Stimulated activated effector memory CD8-positive, alpha-beta T cell treated with anti-CD3 and anti-CD28 coated beads, Interleukin-12 subunit alpha, Interleukin-12 subunit beta, amount 100 ng/mL, for 72 hours (primary cell): ENCODE measurements at places on chromosomes 13 and 19.

DNA sequence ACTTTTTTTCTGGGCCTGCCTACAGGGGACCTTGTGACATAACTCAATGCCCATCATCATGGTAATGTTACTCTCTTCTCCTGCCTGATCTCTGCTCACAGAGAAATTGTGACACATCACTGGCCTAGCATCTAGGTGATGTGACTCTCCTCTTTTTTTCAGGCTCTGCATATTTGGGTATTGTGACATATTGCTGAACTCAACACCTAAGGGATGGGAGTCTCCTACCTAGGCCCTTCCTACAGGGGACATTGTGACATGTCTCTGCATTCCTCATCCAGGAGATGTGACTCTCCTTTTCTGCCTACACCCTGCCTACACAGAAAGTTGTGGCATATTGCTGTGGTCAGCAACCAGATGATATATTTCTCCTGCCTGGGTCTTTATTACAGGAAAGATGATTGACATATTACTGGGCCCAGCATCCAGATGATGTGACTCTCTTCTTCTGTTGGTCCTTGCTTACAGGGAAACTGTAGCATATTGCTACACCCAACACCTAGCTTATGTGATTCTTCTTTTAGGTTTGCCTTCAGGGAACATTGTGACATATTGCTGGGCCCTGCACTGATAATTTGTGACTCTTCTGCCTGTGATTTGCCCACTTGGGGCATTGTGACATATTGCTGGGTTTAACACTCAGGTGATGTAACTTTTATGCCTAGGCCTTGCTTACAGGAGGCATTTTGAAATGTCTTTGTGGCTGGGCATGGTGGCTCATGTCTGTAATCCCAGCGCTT lies 21.0 kb upstream of the ZNF254 start:
- no peak for DNase-seq

DNA sequence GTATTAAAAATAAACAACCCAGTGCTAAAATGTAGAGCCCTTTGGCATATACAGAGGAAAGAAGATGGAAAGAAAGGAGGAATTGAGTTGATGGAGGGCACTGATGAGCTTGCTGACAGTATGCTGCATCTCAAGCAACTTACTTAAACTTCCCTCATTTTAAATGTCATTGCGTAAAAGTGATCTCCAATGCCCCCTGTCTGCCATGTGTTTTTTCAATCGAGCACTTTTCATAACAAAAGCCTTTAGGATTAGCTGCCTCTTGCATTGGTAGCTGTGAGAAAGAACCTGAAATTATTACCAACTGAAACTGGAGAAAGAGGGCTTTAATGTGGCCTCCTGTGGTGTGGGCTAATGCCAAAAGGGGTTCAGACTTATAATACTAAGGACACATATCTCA lies 541.6 kb downstream of the SUCLA2 start:
- no peak for DNase-seq

GRCh38 chr19:40365613-40366401 lies 17.3 kb downstream of the PLD3 start:
- peak; percentile 66 for DNase-seq

DNA sequence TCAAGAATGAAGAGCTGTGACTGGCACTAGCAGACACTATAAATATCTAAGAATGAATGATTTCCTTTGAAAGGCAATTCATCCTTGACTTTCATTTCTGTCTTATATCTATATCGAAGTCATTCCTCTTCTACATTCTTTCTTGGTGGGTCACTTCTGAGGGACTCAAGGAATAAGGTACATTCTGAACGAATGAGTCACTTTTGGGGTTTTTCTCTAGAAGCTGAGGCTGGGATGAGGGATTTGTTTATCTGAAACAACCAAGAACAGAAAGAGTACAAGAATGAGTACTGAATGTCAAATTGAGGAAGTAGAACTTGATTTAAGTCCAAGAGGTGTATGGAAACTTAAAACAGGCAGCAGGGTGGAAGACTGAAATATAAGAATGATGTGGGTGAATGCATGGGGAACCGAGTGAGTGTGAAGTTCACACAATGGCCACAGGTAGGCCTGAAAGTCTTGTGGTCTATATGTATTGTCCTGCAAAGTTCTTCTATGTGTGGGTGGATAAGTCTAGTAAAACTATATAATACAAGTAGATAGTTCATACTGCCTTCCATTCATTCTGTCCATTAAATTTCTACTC lies 343.9 kb downstream of the OXGR1 start:
- DNase-seq = no peak

DNA sequence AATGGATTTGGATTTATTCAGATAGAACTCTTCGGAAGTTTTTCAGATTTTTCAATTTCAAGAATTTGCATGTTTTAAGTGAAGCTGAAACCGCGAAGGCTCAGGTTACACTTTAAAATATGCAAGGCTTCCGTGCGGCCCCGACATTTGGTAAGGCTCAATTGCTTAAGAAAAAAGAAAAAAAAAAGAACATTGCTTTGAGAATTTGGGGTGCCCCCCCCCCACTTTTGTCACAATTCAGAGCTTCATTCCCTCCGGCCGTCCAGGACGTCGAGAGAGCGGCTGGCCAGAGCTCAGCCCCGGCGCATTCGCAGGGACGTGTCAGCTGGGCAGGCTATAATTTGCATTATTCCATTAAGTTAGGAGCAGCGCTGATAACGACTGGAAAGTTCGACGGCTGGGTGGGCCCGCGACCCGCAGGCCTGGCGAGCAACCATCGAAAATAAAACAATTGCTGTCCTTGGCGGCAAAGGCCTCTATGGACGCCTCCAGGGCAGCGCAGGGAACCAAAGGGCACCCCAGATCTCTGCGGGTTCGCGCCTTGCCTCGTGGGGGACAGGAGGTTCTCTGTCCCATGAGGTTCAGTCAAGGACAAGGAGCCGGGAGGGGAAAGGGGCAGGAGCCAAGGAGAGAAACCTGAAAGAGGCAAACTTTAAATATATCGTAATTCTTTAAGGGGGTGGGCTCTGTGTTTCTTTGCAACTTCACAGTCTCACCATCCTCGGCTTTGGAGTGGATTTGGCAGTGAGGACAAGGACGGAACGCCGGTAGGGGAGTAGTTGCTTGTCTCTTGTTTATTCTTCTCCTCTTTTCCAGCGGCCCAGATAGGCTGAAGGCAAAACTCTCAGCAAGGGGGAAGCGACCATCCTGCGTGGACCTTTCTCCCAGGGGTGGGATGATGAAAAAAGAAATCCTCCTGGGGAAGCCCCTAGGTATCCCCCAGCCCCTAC lies 7.0 kb downstream of the SOX21 start:
- DNase-seq = no peak

- DNase-seq = no peak
Measured at GRCh38 chr19:1901940-1902404, 3.2 kb upstream of the ADAT3 start.

- DNase-seq = no peak
Measured at GRCh38 chr19:57249329-57249728, 8.9 kb downstream of the ZNF805 start.

- DNase-seq = no peak
Measured at GRCh38 chr19:38057959-38058690, 151.1 kb downstream of the SIPA1L3 start.

- DNase-seq = no peak
Measured at GRCh38 chr19:50359328-50359818, 6.1 kb downstream of the NAPSA start.

GRCh38 chr19:49272204-49272603 lies 52.8 kb downstream of the SLC6A16 start:
- no peak for DNase-seq

DNA sequence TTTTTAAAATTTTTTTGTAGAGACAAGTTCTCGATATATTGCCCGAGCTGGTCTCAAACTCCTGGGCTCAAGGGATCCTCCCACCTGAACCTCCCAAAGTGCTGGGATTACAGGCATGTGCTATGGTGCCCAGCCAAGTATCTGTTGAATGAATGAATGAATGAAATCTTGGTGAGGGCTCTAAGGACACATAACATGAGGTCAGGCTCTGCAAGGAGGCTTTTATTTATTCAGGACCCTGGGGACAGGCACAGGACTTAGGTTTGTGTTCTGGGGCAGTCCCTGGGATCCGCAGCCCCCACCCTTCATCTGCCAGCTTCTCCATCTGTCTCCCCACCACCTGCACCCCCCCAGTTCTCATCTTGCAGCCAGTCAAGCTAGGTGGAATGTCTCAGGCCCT lies 4.6 kb downstream of the PTGIR start:
- DNase-seq = no peak

DNA sequence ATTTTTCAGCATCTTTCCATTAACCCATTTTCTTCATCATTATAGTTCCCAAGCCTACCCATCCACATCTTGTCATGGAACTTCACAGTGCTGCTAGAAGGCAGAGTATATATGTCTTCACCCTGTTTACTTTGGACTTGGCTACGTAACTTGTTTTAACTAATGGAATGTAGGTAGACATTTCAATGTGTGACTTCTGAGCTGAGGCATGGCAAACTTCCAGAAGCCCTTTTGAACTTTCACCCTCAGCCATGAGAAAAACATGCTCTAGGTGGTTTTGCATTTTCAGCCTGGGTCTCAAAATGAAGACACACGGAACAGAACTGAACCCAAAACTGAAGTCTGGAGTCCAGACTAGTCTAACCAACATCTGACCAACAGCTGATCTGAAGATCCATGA lies 3.2 kb downstream of the TEX30 start:
- DNase-seq = no peak

- DNase-seq = peak; percentile 80
Measured at GRCh38 chr19:3284759-3285646, 60.5 kb downstream of the CELF5 start.

- DNase-seq = no peak
Measured at GRCh38 chr13:113652404-113653263, 5.4 kb downstream of the ATP4B start.

GRCh38 chr19:34282611-34283519 lies 28.5 kb downstream of the GARRE1 start:
- DNase-seq = no peak
